HT1080 (cell line): ENCODE measurements at places on chromosomes 13 and 19. TPM values are rescaled to one million over a fixed set of nuclear protein-coding genes. Genes with fewer than 3 reads are reported as not detected.
A peak's percentile ranks its signal among the peaks of the same experiment; 100 is the strongest.

- no peak for DNase-seq
These were observed 27.8 kb downstream of the ANKRD10 start for GRCh38 chr13:110886870-110887596.

- DNase-seq = peak; percentile 54
These were observed 8.1 kb downstream of the ATG4D start for GRCh38 chr19:10551698-10552301.

DNA sequence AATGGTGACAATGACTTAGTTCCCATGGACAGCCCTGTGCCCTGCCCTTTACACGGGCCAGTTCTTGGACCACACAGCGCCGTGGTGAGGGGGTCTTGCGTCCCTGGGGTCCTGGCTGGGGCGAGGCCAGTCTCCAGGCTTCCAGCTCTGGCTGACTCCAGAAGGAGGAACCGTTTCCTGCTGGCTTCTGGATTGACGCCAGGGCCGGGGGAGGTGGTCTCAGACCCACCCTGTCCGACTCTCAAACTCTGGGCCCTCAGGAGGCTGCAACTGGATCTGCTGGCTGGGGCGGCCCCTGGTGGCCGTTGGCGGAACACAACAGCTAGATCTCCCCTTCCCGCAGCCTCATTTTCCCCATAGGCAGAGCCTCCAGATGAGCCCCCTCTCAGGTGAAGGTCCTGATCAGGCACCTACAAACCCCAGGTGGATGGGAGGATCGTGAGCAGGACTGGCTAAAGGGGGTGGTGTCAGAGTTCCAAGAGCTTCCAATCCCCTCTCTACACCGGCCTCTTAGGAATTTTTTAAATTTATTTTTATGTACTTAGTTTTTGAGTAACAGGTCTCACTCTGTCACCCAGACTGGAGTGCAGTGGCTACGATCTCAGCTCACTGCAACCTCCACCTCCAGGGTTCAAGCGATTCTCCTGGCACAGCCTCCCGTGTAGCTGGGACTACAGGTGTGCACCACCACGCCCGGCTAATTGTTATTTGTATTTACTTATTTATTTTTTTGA is 8.0 kb downstream of the CCDC194 start:
- peak; percentile 55 for DNase-seq

GRCh38 chr13:95050800-95051615 is 250.2 kb downstream of the ABCC4 start:
- no peak for DNase-seq

- DNase-seq = peak; percentile 34
These were observed 18.6 kb downstream of the LAIR2 start for GRCh38 chr19:54521022-54521859.

The SPRED3 gene
- total RNA-seq = 6.6 and 11.0 TPM in 2 replicates

DNA sequence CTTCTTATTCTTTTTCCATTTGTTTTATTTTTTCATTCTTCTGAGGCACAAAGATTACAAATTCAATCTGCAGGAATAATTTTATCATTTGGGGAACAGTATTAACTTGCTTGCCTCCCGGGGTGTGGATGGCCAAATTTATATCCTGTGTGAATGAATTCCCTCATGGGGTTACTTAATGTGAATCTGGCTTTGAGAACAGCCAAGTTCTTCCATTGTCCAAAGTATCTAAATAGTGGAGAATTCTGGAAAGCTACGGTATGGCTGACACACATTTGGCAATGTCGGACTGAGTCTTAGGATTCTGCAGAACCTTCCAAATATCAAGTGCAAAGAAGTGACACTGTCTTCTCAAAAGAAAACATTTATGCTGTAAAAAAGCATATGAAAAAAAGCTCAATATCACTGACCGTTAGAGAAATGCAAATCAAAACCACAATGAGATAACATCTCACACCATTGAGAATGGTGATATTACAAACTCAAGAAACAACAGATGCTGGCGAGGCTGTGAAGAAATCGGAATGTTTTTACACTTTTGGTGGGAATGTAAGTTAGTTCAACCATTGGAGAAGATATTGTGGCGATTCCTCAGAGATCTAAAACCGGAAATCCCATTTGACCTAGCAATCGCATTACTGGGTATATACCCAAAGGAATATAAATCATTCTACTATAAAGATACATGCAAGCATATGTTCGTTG is 620.2 kb downstream of the EFNB2 start:
- no peak for DNase-seq

The SLC25A41 gene
- total RNA-seq = 0.18 TPM in 1 of 2 replicates, not detected in the other

DNA sequence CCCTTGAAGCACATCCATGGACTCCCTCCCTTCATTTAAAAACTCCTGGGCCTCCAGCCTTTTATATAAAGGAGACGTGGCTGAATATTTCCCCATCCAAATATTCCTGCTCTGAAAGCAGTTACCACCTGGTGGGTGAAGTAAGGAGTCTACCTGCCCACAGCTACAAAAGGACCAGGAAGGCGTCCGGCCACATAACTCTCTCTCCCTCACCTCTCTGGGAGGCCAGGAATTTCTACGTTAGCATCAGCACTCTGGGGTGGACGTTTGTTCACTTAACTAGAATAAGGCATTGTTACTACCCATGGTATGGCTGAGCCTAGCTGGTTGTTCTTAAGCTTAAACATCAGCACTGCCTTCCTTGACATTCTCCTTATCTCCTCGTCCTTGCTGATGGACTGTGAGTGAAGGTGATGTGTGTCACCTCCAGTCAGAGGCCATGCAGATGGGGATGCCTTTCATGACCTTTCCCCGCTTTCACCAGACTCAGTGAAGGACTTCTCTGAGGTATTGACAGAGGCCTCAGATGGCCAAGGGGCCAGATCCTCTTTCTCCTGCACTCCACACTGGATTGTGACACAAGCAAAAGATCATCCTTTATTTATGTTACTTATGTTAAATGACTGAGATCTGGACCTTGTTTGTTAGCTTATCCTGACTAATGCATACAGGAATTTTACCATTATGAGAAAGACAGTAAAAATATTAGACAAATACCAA is 22.2 kb upstream of the KPNA3 start:
- no peak for DNase-seq

DNA sequence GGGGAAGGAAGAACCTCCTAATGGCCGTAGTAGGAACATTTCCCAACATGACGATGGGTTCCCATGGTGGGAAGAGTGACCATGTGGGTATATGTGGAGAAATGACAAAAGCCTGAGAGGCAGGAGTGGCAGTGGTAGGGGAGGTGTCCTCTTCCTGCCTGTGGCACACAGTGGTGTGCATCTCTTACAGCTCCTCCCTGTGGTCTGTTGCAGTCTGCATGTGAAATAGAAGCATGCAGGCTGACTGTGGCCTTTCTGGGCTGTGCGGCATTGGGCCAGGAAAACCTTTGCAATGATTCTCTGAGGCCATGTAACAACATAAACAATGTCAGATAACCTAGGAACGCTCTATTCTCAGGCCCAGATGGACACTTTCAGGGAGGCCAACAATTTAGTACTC is 84.0 kb downstream of the LACC1 start:
- peak; percentile 10 for DNase-seq

- peak; percentile 21 for DNase-seq
These were observed 33.3 kb upstream of the SPATA13 start for GRCh38 chr13:24127116-24127631.

GRCh38 chr13:26236296-26236695 is 14.2 kb upstream of the RNF6 start:
- DNase-seq = no peak

- DNase-seq = no peak
These were observed 263.7 kb downstream of the KCTD12 start for GRCh38 chr13:76622315-76623040.

DNA sequence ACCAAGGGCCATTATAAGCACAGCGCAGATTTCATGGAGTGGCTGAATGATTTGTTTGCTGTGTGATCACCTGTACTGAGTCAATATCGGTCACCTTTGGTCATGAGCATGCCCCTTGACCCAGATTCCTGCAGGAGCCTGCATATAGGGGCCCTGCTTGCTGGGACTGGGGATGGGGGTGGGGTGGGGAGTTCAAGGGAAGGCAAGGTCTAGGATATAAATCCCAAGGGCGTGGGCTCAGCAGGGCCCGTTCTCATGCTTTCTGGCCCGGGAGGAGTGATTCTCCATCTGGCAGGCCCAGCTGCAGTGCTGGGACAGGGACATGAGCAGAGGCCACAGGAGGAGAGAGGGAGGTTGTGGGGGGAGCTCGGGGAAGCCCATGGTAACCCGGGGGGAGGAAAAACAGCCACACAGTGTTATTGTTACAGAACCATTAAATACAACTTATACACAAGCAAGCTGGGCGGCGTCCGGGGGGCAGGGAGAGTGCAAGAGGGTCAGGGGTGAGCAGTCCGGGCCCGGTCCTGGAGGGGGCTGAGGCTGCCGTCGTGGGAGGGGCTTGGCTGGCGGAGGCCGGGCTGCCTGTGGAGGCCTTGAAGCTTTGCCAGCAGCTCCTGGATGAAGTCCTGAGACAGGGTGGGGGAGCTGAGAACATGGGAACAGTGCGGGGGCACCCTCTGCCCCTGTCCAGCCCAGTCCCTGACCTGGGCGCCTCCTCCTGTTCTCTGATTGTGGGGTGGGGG is 5.2 kb downstream of the PPP1R14A start:
- DNase-seq = no peak

DNA sequence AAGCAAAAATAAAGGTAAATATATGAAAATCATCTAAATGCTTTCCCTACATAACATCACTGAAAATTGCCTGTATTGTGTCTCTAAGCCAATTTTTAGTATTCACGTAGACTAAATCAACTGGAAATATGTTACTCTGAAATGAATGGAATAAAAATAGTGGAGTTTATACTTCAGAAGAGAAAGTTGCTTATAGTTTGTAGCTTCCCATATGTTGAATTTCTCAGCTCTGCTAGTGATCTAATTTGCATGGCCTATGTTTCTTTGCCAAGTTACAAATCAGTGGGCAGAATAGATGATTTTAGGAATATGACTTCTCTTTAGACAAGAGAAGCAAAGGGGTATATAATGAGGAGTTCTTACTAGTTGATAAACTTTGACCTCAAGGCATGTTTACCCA is 850.2 kb downstream of the OLFM4 start:
- no peak for DNase-seq

GRCh38 chr13:105552078-105552477 is 983.4 kb downstream of the EFNB2 start:
- DNase-seq = no peak

- DNase-seq = no peak
These were observed 399 bp upstream of the ZNF136 start for GRCh38 chr19:12162513-12162881.

DNA sequence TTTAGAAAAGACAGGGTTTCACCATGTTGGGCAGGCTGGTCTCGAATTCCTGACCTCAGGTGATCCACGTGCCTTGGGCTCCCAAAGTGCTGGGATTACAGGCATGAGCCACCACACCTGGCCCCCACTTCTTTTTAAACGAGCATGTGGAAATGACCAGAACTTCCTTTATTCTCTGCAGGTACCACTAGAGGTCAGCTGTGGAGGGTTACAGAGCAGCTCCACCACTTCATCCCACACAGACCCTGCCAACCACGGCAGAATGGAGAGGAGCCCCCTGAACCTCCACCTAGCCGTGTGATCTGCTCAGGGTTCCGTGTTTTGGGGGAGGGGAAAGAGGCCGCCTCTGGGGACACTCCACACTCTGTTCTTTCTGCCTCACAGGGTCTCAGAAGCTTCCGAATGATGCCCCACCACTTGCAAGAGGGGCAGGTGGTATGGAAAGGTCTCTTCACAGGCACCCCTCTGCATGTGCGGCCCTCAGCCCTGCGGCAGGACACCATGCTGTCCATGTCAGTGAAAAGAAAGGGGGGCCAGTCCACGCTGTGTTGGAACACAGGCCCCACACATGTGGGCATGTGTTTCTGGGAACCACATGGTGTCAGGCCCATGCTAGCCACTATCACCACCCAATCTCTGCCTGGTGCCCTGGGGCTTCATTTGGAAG is 465.0 kb downstream of the TSHZ3 start:
- no peak for DNase-seq

DNA sequence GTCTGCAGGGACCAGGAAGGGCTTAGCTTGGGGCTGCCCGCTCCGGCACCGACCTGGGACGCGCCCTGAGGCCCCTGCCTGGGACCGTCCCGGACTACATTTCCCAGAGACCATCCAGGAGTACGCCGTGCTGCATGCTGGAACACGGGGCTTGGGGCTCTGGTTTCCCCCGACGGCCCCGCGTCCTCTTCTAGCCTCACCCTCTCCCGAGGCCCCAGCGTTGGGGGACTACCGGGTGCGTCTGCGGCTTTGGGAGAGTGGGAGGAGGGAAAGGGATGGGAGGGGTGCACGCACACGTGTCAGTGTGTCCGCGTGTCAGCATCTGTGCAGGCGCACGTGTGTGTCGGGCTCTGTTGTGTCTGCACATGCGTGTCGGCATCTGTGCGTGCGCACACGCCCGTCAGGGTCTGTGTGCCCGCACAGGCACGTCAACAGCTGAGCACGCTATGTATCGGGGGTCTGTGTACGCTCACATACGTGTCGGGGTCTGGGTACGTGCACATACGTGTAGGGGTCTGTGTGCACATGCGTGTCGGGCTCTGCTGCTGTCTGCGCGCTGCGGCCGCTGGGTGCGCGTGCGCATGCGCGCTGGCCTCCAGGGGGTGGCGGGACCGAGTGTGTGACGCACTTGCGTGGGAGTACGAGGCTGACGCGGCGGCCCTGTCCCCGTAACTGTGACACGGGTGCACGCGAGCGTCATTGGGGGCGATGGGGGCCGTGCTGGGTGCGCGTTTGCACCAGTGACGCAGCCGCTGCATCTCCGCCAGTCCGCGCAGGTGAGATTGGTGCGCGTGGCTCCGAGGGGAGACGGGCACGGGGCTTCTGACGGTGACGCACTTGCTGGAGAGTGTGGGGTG is at the start of gene ZNF331:
Gene ZNF331, plus strand, starts transcription at position 625 of the 857 bp plus-strand sequence. CDS start 31,232 bp downstream, outside the sequence.
- DNase-seq = peak; percentile 59

- DNase-seq = no peak
These were observed 15.8 kb upstream of the OR7A17 start for GRCh38 chr19:14901675-14902260.

DNA sequence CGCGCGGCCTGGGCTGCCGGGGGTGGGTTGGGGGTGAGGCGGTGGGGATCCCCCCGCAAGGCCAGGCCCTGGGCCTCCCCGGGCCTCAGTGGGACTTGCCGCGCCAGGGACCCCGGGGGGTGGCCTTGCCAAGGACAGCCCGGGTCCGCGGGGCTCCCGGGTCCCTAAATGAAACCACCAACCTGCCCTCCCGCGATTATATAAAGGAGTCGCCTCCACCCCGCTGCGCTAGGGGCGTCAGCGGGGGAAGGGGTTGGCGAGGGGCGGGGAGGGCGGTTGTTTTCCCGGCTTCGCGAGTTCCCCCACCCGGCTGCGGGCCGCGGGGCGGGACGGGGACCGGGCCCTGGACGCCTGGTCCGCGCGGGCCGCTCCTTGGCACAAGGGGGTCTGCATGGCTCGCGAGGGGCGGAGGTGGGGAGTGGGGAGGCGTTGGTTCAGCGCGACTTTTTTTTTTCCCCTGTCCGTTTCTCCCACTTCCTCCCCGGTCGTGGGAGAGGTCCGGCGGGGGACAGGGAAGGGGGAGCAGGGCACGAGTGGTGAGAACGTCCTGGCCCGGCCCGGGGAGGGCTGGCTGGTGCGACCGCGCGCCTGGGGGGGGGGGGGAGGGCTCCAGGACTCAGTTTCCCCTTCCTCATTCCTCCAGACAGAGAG is 822 bp upstream of the ZBTB7A start:
- DNase-seq = no peak
